ENCODE measurements at places on chromosomes 6 and 20. TPM values are rescaled to one million over a fixed set of nuclear protein-coding genes. Genes with fewer than 3 reads are reported as not detected.

Gene CUL7
- 26.3 TPM for total RNA-seq

Gene C20orf141
- not detected for total RNA-seq

Gene LY6G5C
- 2.9 TPM for total RNA-seq

Gene PBOV1
- not detected for total RNA-seq

Gene TINAG
- not detected for total RNA-seq

Gene IL17A
- total RNA-seq = not detected

Gene BPIFB4
- total RNA-seq = not detected

Gene LBP
- not detected for total RNA-seq

GRCh38 chr6:148776321-148777308, 29.8 kb downstream of the UST start:
- peaks cover 10% of the 10 kb centered on the region for H3K4me1 ChIP-seq
- peak overlapping the region; percentile 46 for H3K27ac ChIP-seq
- DNase-seq = peak; percentile 81
- H3K4me3 ChIP-seq = peak overlapping the region; percentile 32
- H3K36me3 ChIP-seq = no peaks in the 10 kb centered on the region
- H3K27me3 ChIP-seq = no peaks in the 10 kb centered on the region

DNA sequence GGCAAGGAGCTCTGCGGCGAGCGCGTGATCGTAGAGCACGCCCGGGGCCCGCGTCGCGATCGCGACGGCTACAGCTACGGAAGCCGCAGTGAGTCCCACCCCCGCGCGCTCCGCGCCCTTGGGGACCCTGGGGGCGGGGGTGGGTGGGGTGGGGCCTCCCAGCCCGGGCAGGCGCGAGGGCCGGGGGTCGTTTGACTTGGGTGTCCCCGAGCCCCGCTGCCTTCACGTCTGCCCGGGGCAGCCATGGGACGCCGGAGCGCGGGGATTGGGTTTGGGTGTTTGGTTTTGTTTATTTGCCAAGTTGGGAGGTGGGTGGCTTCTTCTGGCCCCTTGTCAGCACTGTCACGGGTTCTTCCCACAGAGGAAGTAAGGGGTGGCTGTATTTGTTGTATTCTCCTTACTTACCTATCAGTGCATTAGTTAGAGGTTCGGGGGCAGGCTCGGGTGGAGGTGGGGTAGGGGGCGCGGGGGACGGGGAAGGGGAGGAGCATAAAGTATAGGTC, 777 bp downstream of the SRSF6 start:
- peaks cover 19% of the 10 kb centered on the region for H3K4me1 ChIP-seq
- DNase-seq = no peak
- H3K27me3 ChIP-seq = peaks cover 10% of the 10 kb centered on the region
- H3K27ac ChIP-seq = peak overlapping the region; percentile 100
- peaks cover 44% of the 10 kb centered on the region for H3K36me3 ChIP-seq

DNA sequence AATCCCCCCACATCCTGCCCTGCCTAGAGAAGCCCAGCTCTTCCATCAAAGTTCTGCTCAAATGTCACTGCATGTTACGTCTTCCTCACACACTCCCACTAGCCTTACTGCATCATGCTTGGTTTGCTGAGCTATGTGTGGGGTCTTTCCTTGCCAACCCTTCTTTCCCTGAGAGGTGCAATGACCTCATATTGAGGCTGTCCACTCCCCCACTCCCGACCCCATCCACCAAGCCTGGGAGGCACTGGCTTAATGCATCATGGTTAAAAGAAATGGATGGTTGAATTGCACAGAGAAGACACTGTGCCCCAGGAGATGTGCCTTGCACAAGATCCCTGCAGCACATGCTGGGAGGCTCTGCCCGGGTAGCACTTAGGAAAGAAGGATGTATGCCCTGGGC, 7.7 kb upstream of the IRF4 start:
- no peak overlapping the region for H3K27ac ChIP-seq
- no peak for DNase-seq
- peaks cover 20% of the 10 kb centered on the region for H3K27me3 ChIP-seq
- no peaks in the 10 kb centered on the region for H3K36me3 ChIP-seq
- H3K4me1 ChIP-seq = no peaks in the 10 kb centered on the region

DNA sequence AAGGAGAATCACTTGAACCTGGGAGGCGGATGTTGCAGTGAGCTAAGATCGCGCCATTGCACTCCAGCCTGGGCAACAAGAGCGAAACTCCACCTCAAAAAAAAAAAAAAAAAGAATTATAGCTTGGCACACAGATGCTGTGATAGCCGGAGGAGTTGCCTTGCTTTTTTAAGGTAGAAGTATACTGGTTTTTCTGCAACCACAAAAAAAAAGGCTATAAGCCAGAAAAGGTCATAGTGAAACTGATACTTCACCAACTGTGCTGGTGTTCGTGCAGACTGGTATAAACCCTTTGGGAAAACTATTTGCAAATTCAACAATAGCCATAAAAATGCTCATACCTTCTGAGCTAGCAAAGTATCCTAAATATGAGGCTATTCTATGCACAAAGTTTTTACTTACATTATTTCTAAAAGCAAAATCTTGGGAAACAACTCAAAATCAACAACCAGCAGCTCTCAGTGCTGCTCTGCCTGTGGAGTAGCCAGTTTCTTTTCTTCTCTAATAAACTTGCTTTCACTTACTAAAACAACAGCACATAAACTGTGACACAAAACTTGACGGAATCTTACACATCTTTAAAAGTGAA, 44.0 kb downstream of the B4GALT5 start:
- no peak overlapping the region for H3K27ac ChIP-seq
- H3K36me3 ChIP-seq = no peaks in the 10 kb centered on the region
- H3K27me3 ChIP-seq = no peaks in the 10 kb centered on the region
- DNase-seq = no peak

DNA sequence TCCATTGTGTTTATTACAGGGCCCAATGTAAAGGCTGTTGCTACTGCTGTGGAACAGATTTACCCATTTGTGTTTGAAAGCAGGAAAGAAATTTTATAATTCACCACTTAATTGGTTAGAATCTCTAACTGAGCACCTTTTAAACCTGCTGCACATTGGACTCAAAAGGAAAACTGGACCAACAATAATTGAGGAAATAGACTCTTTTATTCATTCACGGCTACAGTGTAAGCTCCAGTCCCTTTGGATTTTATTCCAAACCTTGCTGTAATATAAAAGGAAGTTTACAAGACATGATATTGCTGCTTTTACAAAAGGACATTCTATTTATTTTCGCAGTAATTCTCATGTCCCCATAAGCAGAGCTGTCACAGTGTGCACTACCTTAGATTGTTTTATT, 33.9 kb downstream of the TBPL1 start:
- peaks cover 18% of the 10 kb centered on the region for H3K4me1 ChIP-seq
- DNase-seq = no peak
- H3K36me3 ChIP-seq = peaks cover 20% of the 10 kb centered on the region
- H3K27ac ChIP-seq = no peak overlapping the region
- H3K27me3 ChIP-seq = no peaks in the 10 kb centered on the region

DNA sequence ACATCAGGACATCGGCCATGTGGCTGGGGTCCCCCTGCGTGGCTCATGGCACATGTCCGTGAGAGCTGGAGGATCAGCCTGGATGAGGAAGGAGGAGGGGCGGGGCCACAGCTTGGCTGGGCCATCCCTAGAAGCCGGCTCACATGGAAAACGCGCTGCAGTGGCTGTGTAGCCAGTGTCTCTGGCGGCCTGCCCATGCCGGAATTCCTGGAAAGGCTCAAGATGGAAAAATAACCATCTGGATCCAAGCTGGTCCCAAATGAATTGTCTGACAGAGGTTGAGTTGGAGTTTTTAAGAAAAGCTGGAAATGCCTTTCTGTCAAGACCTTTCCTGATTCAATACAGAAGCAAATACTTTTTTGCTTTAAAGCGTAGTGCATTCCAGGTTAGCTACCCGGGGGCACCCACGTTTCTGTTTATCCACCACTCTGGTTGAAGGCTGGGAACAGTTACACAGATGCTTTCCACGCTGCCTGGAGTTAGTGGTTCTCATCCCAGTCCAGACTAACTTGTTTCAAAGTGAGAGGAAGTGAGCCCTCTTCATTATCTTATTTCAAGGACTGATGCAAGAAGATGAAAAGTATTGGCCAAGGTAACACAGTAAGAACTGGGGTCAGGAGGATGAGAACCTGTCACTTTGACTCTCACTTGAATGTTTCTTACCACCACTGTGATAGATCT, 99.0 kb downstream of the GMPR start:
- peaks cover 49% of the 10 kb centered on the region for H3K4me1 ChIP-seq
- no peak overlapping the region for H3K4me3 ChIP-seq
- peak; percentile 90 for DNase-seq
- H3K27ac ChIP-seq = peak overlapping the region; percentile 82

DNA sequence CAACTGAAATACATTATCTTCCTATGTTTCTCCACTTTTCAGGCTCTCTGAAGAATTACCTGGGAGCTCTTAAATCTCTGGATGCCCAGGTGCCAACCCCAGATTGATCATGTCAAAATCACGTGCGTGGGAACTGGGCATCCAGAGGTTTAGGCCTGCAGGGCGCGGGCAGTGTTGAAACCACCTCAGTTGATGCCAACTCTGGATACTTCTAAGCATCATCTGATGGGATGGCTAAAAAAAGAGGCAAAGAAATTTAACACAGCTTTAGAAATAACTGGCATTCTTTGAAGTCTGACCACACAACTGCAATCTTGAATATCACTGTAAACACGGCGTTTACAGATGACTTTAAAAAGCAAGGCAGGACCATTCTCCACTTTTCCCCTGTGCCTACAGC, 41.9 kb downstream of the PTGIS start:
- H3K27me3 ChIP-seq = peaks cover 5% of the 10 kb centered on the region
- H3K4me1 ChIP-seq = no peaks in the 10 kb centered on the region
- H3K4me3 ChIP-seq = no peak overlapping the region
- H3K36me3 ChIP-seq = no peaks in the 10 kb centered on the region

DNA sequence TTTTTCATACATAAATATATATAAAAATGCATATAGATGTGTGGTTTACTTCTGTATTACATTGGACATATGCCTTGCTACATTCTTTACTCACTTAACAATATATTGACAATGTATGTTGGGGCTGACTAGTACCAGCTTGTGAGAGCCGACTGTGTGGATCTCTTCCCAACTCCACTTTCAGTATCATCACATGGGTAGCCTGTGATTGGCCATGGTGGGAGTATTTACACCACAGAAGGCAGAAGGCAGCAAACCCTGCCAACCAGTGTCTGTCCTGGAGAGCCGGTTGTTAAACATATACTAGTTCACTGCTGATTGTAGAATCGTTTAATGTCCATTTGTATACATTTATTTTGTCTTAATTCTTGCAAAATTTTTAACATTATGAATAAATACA, 638.7 kb downstream of the DHX35 start:
- DNase-seq = no peak
- H3K27ac ChIP-seq = no peak overlapping the region
- no peak overlapping the region for H3K4me3 ChIP-seq
- no peaks in the 10 kb centered on the region for H3K4me1 ChIP-seq
- H3K36me3 ChIP-seq = no peaks in the 10 kb centered on the region

- no peak overlapping the region for H3K27ac ChIP-seq
- no peaks in the 10 kb centered on the region for H3K4me1 ChIP-seq
- no peak for DNase-seq
- no peaks in the 10 kb centered on the region for H3K27me3 ChIP-seq
- no peak overlapping the region for H3K4me3 ChIP-seq
These were observed 77.1 kb downstream of the FARS2 start for GRCh38 chr6:5338177-5338960.

DNA sequence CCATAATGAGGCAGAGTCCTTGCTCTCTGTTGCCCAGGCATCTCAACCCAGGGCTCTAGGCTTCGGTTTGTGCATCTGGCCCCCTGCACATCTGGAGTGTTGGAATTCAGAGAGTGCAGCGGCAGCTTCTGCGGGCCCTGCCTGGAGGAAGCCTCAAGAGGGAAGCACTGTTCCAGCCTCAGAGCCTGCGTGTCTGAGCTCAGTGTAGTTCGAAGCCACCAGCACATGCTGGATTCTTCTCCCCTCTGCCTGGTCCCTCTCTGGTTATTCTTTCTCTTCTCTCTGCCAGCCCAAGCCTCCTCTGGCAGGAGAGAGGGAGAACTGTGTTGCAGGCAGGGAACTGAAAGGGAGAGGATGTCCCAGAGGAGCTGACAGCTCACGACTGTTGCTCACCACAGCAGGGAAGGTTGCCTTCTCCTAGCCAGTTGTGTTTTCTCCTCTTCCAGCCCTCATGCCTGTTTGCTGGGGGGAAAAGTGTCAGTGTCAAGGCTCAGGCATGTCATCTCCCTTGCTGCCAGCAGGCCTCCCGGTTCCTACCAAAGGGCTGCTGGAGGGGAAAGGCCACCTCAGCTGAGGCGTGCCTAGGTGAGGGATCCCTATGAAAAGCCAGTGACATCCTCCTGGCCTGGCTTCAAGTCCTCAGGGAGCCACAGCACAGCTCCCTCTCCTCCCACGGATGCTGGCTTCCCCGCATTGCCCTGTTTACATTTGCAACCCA, 126.0 kb upstream of the LRFN2 start:
- no peak for DNase-seq
- H3K27me3 ChIP-seq = peaks cover 10% of the 10 kb centered on the region
- no peaks in the 10 kb centered on the region for H3K4me1 ChIP-seq
- no peak overlapping the region for H3K27ac ChIP-seq
- no peak overlapping the region for H3K4me3 ChIP-seq
- no peaks in the 10 kb centered on the region for H3K36me3 ChIP-seq

- no peak for DNase-seq
- no peak overlapping the region for H3K27ac ChIP-seq
- H3K36me3 ChIP-seq = no peaks in the 10 kb centered on the region
- no peak overlapping the region for H3K4me3 ChIP-seq
These were observed 224.2 kb downstream of the NFATC2 start for GRCh38 chr20:51318058-51318949.

DNA sequence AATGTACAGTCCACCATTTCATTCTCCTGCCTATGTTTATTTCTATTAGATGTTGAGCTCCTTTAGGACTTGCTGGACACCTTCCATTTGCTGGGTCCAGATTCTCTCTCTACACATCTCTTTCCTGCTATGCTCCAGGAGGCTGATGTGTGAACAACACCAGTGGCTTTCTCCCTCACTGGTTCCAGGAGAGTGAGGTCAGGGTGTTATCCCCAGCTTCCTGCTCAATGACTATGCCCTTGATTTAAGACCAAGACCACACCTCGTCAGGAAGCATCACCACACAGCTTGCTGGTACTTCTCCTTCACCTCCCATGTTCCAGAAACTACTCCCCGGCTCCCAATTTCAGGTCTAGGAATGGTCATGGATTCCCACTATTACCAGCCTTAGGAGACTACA, 31.3 kb upstream of the E2F3 start:
- no peak overlapping the region for H3K27ac ChIP-seq
- no peaks in the 10 kb centered on the region for H3K27me3 ChIP-seq
- no peaks in the 10 kb centered on the region for H3K4me1 ChIP-seq
- no peaks in the 10 kb centered on the region for H3K36me3 ChIP-seq
- H3K4me3 ChIP-seq = no peak overlapping the region

Data from astrocyte (in vitro differentiated cells and primary cell).